A549 treated with DMSO at 1 μM for 4 hours (cell line): ENCODE measurements at places on chromosomes 11 and 22. TPM values are rescaled to one million over a fixed set of nuclear protein-coding genes. Genes with fewer than 3 reads are reported as not detected.

NDUFA6 gene
- 63.8 to 70.3 TPM (median 66.2 TPM) in 5 replicates for total RNA-seq

DDIAS gene
- total RNA-seq, result 15.5 to 22.0 TPM (median 20.1 TPM) in 5 replicates

MYO7A gene
- 1.2 to 1.5 TPM (median 1.4 TPM) in 5 replicates for total RNA-seq

DUSP8 gene
- 0.96 to 1.9 TPM (median 1.6 TPM) in 5 replicates for total RNA-seq

PRAME gene
- total RNA-seq, result 95.6 to 114 TPM (median 105 TPM) in 5 replicates

POU2AF2 gene
- total RNA-seq, result not detected in 5 replicates

ELF5 gene
- not detected in 5 replicates for total RNA-seq

OR2AG1 gene
- total RNA-seq, result not detected in 5 replicates

TRIM29 gene
- total RNA-seq, result 5.0 to 6.7 TPM (median 5.6 TPM) in 5 replicates
